ENCODE measurements at places on chromosomes 6 and 20.

DNA sequence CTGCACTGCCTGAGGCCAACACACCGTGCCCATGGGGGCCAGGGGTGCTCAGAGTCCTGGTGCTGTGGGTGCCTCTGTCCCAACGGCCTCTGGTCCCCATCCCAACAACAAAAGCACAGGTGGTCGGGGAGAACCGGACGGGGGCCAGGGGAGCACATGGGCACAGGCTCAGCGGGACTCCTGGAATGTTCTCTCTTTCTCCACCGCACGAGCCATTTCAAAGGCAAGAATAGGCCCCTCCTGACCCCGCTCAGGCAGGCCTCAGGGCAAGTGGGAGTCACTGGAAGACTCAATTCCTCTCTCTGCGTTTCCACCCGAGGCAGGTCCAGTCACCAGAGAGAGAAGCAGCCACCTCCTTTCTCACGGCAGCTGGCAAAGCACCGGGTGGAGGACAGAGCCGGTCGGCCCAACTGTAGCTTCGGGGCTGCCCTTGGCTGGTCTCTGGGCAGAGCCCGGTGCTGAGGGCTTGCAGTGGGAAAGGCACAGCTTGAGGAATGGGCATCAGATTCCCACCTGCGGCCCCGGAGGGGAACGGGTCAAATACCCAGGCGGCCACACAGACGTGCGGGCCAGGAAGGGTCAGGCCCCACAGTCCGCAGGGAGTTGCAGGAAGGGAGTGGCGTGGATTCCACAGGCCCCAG, 55.2 kb downstream of the KCNQ2 start:
- DNase-seq: no peak

GRCh38 chr6:43775535-43775885, 5.5 kb downstream of the VEGFA start:
- no peak for DNase-seq

DNA sequence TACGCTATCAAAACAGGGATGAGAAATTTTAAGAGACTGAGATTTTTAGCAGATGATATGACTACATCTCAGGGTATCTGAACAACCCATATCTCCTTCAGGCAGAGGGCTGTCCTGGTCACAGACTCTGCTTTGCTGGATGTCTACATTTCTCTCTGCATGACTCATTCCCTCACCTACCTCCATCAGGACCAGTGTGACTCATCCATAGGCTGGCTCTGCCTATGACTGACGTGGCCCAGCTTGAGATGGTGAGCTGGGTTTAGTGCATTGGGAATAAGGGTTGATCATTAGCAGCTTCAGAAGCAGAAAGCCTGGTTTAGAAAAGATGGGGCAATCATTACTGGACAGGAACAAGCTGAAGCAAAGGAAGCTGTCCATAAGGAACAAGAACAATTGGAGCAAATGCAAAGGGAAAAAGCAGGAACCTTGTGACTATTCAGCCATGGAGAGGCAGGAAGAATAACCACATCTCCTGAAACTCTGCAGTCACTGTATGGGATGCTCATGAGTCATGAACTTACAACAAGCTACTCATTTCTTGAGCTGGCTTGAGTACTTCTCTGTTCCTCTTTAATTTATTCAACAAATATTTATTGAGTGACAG, 86.4 kb upstream of the CBLN4 start:
- no peak for DNase-seq

DNA sequence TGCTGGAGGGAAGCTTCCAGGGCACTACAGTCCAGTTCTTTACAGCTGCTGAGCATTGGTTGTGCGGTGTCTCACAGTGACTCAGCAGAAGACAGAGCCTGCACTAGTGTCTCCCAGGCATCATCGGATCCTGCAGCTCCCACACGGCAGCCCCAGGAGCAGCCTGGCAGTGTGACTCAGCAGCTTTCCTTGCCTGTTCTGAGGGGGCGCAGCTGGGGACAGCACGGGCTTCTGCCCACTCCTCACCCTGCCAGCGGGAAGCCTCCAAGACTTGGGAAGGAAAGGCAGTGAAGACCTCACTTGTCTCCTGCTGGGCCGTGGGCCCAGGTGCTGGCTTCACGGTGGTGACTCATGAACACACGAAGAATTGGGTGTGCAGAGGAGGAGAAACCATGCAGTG, 165.4 kb downstream of the SYNDIG1 start:
- peak; percentile 95 for DNase-seq

- no peak for DNase-seq
These were observed 82.3 kb upstream of the FRMD1 start for GRCh38 chr6:168161371-168161750.

GRCh38 chr6:506508-506907, 115.0 kb downstream of the IRF4 start:
- DNase-seq: no peak

DNA sequence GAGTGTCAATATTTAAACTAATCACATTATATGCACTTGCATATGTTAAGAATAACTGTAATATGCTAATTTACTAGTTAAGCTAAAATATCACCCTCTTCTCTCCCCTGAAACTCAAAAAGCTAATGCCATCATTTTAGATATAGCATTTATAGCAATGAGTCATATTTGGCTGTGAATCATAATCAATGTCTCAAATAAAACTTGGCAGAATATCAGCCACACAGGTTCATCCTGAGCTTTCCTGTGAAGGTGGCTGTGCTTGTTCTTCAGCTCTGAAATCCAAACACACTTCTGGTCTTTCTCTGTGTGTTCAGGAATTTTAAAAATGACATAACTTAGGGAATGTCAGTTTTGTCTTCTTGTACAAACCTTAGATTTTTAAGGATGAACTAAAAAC, 12.8 kb upstream of the PNRC1 start:
- DNase-seq: no peak

- peak; percentile 61 for DNase-seq
These were observed 257.4 kb downstream of the PLCB1 start for GRCh38 chr20:8389381-8390036.

GRCh38 chr6:77587963-77588362, 64.9 kb upstream of the MEI4 start:
- DNase-seq: no peak

DNA sequence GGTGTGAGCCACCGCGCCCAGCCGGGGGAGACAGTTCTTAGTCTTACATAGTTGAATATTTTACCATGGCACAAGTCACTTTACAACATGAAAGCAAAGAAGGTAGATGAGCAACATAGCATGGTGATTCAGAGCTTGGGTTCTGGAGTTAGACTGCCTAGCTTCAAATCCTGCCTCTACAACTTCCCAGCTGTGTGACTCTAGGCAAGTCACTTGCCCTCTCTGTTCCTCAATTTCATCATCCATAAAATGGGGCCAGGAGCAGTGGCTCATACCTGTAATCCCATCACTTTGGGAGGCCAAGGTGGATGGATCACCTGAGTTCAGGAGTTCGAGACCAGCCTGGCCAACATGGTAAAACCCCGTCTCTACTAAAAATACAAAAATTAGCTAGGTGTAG, 26.3 kb downstream of the HCK start:
- no peak for DNase-seq

- no peak for DNase-seq
These were observed 49.2 kb downstream of the PCNA start for GRCh38 chr20:5070570-5070969.

DNA sequence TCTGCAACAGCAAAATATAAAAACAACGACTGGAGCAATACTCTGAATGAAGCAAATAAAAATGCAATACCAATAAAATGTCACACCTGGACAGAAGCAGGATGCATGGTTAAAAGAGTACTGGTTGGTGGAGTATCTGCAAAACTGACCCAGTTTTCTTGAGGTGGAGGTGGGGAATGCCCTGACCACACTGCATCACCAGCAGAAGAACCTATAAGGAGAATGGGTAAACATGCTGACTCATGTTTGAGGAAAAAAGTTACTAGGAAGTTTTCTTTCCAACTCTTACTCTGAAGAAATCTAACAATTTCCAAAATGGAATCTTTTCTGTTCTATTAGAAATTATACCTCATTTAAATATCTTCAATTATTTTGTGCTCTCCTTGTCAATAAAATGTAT, 43.6 kb downstream of the REPS1 start:
- peak; percentile 53 for DNase-seq

DNA sequence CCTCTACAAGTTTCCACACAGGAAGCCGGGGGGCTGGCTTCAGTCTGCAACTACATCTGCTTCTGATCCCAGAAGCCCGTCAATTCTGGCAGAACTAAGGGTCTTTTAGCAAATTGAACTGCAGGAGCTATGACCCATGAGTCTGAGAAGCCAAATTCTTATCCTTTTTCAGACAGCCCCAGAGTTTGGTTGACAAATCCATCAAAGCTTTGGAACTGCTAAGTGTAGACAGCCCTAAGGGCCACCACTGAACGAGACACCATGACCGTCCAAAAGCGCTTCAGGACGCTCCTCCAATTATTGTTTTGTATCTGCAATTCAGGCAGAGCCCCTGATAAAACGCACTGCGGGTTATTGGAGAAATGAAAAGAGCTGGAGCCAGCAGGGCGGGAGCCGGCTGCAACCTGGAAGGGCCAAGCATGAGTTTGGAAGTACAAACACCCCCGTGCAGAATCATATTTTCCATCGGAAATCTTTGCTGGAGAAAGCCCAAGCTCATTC, 67.1 kb downstream of the GNAS-AS1 start:
- no peak for DNase-seq

DNA sequence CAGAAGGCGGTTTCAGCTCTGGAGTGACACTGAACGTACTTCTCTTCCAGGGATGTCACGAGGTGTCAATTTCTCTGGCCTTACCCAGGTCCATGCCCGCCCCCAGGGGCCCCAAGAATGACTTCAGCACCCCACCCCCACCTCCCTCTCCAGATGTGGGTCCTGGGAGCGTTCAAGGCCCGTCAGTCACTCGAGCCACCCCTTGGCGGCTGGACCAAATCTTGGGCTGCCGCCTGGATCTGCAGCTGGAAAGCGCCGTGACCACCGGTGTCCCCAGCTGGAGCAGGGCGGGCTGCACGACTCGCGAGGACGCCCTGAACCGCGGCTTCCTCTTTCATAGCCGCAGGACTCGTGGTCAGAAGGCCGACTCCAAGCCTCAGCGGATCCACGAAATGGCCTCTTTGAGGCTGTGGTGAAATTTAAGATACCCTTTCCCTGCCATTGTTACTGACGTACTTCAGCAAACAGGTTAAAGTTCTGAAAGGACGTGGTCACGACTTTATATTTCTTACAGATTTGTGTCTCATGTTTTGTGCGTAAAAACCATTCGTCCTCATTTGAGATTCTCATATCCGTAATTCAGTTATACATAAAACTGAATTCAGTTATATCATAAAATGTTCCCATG, 29.3 kb downstream of the TRIM38 start:
- DNase-seq: peak; percentile 72

DNA sequence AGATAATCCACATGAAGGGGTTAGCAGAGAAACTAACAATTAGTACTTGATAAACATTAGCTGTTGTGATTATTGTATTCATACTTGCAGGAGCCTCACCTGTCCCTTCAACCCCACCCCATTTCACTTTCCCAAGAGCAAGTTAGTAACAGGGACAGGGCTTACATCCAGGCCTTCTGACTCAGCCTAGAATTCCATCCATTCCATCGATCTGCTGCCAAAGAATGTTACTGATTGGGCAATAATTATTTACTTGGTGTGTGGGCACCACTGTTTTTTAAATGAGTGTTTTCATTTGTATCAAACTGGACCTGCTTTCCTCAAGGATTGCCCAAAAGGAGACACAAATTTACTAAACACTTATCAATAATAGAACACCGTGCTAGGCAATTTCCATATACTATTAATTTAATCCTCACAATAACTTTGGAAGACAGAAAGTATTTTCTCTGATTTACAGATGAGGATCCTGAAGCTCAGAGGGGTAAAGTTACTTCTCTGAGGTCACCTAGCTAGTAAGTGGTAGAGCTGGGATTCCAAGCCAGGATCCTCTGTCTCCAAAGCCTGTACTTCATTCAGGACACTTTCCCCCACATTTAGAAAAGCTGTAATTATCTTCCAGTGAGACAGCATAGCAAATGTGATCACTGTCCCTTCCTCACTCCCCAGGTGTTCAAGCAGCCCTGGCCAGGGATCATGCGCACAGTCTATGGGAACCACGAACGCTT, 32.8 kb downstream of the GSS start:
- DNase-seq: peak; percentile 86

GRCh38 chr6:46323312-46323965, 152.7 kb upstream of the ENPP5 start:
- peak; percentile 56 for DNase-seq

DNA sequence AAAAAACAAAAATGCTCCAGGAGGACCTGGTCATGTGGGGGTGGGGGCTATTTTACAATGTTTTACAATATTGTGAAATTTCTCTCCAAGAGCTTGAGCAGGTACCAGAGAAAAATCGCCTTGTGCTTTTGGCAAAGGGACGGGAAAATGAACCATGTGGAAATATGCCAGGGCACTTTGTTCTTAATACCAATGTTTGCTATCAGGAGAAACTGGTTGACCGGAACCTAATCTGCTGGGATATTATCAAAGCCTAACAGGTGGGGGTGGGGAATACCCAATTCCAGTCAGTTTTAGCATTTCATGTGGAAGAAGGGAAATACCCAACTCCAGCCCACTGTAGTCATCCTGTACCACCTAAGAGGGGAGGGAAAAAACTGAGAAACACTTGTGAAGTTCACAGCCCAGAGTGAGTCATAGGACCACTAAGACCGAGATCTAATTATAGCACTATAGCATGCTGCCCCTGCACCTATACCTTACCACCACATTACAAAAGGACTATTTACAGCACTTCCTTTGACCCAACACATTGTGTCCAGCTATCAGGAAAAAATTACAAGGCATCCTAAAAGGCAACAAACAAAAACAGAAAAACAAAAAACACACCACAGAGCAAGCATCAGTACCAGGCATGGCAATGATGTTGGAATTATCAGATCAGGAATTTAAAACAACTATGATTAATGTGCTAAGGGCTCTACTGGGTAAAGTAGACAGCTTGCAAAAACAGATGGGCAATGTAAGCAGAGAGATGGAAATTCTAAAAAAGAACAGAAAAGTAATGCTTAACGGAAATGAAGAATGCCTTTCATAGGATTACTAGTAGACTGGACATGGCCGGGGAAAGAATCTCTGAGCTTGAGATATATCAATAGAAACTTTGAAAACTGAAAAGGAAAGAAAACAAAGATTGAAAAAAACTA, 84.1 kb upstream of the POPDC3 start:
- DNase-seq: peak; percentile 12

DNA sequence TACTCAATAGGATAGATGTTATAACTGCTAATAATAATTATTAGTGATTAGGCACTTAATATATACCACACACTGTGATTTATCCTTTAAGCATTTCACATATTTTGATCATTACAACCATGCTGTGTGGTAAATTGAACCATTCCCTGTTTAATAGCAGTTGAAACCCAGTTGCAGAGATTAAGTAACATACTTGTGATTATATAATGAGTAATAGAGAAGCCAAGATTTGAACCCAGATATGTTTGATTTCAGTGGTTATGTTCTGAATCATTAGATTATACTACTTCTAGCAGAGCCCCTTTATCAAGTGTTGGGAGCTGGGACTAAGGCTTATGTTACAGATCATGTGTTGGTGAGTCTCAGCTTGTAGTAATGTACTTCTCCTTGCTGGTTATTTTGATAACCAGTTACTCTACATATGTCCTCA, 44.1 kb downstream of the STK4 start:
- peak; percentile 86 for DNase-seq

GRCh38 chr6:71224011-71224410, 64.6 kb upstream of the OGFRL1 start:
- peak; percentile 17 for DNase-seq

Measured in EH (cell line).